CD8-positive, alpha-beta T cell (primary cell): ENCODE measurements at places on chromosomes 6 and 20. TPM values are rescaled to one million over a fixed set of nuclear protein-coding genes. Genes with fewer than 3 reads are reported as not detected.

The RFX6 gene
- not detected for total RNA-seq

GRCh38 chr6:129281168-129281796 is 398.3 kb downstream of the LAMA2 start:
- DNase-seq = no peak

DNA sequence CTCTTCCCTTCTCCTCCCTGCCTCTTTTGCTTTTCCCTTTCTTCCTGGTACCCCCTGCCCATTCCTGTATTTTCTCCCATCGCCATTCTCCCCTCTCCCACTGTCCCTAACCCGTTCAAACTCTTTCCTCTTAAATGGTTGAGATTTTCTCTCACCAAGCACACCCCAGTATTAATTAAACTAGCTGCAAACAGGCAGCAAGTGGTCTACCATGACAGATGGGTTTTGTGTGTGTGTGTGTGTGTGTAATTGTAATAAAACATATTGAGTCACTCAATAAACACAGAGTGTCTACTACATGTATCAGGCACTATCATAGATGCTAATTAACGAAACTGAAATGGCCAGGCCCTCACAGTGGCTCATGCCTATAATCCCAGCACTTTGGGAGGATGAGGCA is 6.7 kb downstream of the RAET1E start:
- no peak for DNase-seq

The ECT2L gene
- total RNA-seq = not detected

The FAM83B gene
- not detected for total RNA-seq

GRCh38 chr6:21971541-21971940 is 325.3 kb downstream of the PRL start:
- no peak for DNase-seq

GRCh38 chr6:69732045-69732444 is 64.8 kb downstream of the LMBRD1 start:
- DNase-seq = no peak

DNA sequence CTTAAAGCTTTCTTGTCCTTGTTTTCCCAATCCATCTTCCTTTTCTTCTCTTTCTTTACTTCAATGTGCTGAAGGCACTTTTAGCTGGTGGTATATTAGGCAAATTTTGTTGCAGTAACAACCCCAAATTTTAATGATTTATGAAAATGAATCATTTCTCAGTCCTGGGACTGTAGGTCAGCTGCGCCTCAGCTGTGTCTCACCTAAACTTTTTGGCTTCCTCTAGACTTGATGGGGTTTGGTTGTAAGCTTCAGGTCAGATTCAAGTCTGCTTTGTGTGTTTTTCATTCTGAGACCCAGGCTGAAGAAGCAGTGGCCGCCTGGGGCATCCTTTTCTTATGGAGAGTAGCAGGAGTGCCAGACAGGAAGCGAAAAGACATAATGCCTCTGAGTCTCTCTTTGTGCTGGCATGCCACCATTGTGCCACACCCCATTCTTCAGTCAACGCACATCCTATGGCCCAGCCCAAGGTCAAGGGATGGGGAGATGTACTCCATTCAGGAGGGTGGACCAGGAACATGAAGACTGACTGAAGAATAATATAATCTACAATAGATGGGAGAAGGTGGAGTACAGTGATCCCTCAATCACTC is 28.9 kb upstream of the CD83 start:
- no peak for DNase-seq

DNA sequence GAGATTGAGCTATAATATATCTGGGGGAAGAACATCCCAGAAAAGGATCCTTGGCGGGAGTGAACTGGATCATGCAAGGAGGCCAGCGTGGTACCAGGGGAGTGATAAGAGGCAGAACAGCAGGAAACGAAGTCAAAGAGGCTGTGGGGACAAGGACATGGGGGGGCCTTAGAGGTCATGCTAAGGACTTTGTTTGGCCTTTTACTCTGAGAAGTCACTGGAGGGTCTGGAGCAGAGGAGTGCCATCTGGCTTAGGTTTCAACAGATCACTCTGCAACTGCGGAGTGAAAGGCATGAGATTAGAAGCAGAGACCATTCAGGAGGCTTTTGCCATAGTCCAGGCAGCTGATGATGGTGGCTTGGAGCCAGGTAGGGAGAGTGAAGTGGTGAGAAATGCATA is 24.3 kb downstream of the MRAP2 start:
- DNase-seq = no peak

GRCh38 chr6:87078983-87079616 is 15.8 kb downstream of the CGA start:
- peak; percentile 55 for DNase-seq

- DNase-seq = peak; percentile 41
Observed at GRCh38 chr20:19934792-19935491, 82.2 kb upstream of the NAA20 start.

The SOX4 gene
- 20.2 TPM for total RNA-seq

The SLC2A10 gene
- total RNA-seq = not detected

- no peak for DNase-seq
Observed at GRCh38 chr6:47729019-47729418, 30.6 kb downstream of the ADGRF4 start.

GRCh38 chr20:50845566-50846215 is 50.8 kb downstream of the BCAS4 start:
- DNase-seq = no peak

GRCh38 chr20:61628901-61629601 is 377.0 kb downstream of the CDH4 start:
- DNase-seq = no peak

The BTN1A1 gene
- not detected for total RNA-seq

The PLA2G7 gene
- not detected for total RNA-seq

DNA sequence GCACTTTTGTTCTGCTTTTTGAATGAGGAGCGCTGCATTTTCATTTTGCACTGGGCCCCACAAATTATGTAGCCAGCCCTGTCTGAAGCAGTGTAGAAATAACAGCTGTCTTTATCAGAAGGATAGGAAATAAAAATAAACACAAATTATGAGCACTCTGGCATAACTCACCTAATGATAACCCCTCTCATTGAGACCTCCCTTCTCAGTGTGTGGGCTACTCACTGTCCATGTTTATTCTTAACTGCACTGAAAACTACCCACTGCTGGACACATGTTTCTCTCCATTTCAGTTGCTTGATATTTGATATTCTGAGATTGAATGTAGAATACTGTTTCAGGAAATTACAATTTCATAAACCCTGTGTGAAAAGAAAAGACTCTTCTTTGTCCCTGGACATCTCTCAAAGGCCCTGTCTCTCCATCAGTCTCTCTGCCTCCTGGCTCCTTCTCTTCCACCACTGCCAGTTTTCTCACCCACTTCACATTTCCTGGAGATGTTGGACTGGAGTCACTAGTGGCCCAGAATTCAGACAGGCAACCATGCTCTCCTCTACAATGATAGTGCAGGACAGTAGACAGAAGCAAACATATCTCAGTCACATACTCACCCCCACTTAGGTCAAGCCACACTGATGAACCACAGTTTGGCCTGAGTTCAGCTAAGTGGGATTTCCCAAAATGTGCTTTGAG is 29.6 kb upstream of the SAYSD1 start:
- DNase-seq = no peak

The GMNN gene
- 14.4 TPM for total RNA-seq

GRCh38 chr20:35826397-35826998 is 54.7 kb downstream of the PHF20 start:
- DNase-seq = no peak

GRCh38 chr20:24690408-24690807 is 221.0 kb downstream of the SYNDIG1 start:
- DNase-seq = no peak

DNA sequence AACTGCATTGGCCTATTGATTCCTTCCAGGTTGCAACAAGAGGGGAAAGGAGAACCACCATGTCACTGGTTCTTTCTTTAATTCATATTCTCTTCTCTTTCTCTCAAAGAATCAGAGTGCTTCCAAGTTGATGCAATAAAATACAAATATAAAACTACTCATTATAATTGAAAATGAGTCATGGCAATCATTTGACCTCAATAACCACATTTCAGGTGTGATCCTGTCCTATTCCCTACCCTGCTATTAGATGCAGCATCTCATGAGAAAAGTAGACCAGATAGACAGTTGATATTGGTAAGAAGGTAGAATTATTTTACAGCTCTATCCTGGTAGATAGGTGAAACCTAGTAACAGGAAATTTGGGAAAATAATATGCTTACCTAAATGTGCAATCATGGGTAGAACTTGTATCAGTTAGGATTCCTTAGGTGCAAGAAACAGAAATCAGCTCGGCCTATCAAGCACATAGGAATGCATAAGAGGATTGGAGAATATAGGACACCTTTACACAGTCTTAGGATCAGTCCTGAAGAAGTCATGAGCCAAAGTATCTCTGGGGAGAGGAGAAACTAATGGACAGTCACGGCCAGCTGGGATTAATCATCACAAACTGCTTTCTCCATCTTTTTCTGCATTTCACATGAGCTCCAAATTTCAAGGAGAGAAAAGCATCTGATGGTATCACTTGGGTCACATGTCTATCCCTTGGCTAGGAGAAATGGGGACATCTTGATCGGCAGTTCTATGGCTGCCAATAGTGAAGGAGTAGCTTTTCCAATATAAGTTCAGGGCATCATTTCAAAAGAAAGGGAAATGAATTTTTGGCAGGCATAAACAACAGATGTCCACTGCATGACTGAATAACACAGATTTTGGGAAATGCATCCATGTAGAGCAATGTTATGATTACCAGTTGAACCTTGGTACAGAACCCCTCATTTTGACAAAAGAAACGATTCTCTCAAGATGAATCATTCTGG is 19.3 kb upstream of the RNF146 start:
- no peak for DNase-seq

- no peak for DNase-seq
Observed at GRCh38 chr6:61200444-61200843, 1085.6 kb downstream of the KHDRBS2 start.

The VGLL2 gene
- total RNA-seq = not detected

DNA sequence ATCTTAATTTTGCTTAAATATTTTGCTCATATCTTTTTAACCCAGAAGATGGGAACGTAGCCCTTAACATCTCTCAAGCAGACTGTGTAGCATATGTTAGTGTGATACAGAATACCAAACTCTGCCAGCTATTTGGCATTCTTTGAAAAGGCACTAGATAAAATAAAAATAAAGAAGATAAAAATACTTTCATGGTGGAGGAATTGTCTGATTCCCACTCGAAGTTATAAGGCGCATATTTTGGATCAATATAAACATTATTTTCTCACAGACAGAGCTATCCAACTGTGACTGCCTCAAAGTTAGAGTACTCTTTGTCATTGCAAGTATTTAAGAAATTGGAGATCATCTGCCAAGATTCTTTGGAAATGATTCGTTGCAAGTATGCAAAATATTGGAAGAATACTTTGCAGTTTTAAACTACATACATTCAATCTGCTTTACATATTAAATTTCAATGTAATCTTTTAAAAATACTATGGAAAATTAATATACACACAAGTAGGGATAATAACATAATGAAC is 10.8 kb upstream of the EEF1E1 start:
- DNase-seq = no peak

GRCh38 chr20:8183526-8183925 is 51.5 kb downstream of the PLCB1 start:
- DNase-seq = no peak

DNA sequence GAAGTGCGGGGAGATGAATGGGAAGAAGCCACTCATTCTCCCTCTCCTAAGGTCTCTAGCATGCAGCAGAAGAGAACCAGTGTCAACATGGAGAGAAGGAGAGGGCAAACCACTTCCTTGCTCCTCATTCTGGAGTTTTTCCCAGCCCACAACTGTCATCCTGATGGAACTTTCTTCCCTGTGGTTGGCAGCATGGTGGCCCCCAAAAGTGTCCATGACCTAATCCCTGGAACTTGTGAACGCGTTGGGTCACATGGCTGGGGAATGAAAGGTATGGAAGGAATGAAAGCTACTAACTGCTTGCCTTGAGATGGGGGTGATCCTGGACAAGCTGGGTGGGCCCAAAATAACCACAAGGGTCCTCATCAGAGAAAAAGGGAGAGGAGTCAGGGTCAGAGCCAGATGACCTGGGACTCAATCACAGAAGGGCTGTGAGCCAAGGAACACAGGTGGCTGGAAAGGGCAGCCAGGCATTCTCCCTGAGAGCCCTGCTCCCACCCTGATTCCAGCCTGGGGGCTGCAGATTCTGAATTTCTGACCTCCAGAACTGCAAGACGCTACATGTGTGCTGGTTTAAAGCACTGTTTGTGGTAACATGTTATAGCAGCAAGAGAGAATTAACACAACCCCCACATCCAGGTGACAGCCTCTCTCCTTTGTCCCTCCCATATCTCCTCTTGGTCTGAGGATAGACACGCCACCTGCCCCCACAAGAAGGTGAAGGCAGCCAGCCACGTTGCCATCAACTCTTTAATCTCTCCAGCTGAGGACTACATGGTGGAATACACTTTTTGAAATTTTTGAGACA is 63.2 kb downstream of the PYGB start:
- no peak for DNase-seq

The LY6G6D gene
- not detected for total RNA-seq

The C6orf163 gene
- 1.1 TPM for total RNA-seq

The XPO5 gene
- 29.6 TPM for total RNA-seq

DNA sequence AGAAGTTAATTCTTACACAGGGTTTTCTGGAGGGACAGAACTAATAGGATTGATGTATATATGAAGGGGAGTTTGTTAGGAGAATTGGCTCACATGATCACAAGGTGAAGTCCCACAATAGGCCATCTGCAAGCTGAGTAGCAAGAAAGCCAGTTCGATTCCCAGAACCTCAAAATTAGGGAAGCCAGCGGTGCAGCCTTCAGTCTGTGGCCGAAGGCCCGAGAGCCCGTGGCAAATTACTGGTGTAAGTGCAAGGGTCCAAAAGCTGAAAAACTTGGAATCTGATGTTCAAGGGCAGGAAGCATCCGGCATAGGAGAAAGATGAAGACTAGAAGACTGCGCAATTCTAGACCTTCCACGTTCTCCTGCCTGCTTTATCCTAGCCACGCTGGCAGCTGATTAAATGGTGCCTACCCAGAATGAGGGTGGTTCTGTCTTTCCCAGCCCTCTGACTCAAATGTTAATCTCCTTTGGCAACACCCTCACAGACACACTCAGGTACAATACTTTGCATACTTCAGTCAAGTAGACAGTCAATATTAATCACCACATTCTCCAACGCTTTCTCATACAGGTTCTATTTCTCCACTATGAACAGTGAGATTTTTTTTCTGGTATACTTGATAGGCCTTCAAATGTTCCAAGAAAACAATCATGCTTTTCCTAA is 357.0 kb downstream of the LAMA2 start:
- no peak for DNase-seq

DNA sequence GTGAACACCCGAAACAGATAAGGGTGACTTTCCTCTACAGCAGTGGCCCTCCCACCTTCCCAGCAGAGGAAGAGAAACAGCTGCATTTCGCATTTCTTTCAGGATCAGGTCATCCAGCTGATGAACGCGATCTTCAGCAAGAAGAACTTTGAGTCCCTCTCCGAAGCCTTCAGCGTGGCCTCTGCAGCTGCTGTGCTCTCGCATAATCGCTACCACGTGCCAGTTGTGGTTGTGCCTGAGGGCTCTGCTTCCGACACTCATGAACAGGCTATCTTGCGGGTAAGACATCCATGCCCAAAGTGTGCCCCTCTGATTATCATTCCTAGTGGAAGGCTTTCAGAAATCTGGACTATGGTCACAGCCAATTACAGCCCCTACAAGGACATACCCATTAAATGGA is 27.8 kb upstream of the MROH8 start:
- no peak for DNase-seq

GRCh38 chr6:99602520-99603420 is 3.9 kb upstream of the PRDM13 start:
- DNase-seq = no peak
